ENCODE measurements at places on chromosomes 6 and 20. TPM values are rescaled to one million over a fixed set of nuclear protein-coding genes. Genes with fewer than 3 reads are reported as not detected.

WFDC5 gene
- not detected for total RNA-seq

DSP gene
- 42.4 TPM for total RNA-seq

PLN gene
- total RNA-seq, result not detected

HEBP2 gene
- 10.5 TPM for total RNA-seq

CD93 gene
- 101 TPM for total RNA-seq

ZKSCAN3 gene
- 4.2 TPM for total RNA-seq

MYCT1 gene
- 120 TPM for total RNA-seq

OR2B6 gene
- total RNA-seq, result not detected

KCNK17 gene
- not detected for total RNA-seq

PROKR2 gene
- total RNA-seq, result not detected

SMLR1 gene
- total RNA-seq, result not detected
